MV-4-11 (cell line): ENCODE measurements at places on chromosomes 1 and 21.

DNA sequence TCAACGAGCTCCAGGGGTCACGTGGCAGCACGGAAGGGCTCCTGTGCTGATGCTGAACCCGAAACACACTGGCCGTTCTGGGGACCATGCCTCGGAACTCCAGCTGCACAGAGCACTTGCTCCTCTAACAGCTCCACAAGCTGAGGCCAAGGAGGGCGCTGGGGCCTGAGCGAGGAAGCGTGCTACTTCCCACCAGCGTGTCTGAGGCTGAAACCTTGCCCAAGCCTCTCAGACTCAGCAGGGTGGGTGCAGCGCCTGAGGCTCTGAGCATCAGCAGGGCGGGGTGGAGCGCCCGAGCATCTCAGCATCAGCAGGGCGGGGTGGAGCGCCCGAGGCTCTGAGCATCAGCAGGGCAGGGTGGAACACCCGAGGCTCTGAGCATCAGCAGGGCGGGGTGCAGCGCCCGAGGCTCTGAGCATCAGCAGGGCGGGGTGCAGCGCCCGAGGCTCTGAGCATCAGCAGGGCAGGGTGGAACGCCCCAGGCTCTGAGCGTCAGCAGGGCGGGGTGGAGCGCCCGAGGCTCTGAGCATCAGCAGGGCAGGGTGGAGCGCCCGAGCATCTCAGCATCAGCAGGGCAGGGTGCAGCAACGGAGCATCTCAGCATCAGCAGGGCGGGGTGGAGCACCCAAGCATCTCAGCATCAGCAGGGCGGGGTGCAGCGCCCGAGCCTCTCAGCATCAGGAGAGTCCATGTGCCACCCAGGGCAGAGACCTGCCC is 9.6 kb downstream of the WRAP73 start:
- no peak for DNase-seq

DNA sequence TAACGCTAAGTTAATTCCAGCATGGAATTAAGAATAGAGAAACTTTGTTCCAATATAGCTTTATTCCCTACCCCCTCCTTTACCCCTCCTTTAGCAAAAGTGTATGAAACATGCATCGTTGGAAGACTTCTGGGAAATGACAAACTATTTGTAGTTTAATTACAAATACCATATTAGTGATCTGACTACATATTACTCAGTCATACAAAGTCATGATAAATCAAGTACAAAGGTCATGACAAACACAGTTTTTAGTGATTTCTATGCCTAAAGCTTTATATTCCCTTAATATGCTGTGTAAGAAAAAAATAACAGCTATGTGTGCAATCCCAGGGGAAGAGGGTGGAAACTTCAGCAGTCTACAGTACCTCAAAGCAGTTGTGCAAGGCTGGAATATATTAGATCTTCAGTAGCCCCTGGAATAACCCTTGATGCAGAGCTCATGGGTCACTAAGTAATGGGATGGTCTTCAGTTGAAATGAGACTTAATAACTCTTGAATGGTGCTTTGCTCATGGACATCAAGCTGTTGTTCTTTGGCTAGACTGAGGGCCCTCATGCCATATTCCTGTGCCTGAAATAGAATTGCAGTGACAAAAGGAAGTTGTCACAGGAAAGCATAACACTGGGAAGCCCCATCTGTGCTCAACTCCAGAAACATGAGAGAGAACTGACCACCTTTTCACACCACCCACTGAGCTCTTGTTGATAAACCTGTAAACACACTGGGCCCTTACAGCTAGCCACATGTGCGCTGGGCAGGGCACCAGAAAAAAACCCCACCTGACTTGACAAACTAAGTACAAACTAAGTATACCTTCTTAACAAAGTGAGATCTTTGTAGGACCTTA is 25.3 kb downstream of the ZMYND12 start:
- no peak for DNase-seq

GRCh38 chr1:18955441-18956192 is 859 bp downstream of the IFFO2 start:
- DNase-seq = no peak

- no peak for DNase-seq
These were observed 21.4 kb upstream of the DNM3 start for GRCh38 chr1:171819946-171820345.

DNA sequence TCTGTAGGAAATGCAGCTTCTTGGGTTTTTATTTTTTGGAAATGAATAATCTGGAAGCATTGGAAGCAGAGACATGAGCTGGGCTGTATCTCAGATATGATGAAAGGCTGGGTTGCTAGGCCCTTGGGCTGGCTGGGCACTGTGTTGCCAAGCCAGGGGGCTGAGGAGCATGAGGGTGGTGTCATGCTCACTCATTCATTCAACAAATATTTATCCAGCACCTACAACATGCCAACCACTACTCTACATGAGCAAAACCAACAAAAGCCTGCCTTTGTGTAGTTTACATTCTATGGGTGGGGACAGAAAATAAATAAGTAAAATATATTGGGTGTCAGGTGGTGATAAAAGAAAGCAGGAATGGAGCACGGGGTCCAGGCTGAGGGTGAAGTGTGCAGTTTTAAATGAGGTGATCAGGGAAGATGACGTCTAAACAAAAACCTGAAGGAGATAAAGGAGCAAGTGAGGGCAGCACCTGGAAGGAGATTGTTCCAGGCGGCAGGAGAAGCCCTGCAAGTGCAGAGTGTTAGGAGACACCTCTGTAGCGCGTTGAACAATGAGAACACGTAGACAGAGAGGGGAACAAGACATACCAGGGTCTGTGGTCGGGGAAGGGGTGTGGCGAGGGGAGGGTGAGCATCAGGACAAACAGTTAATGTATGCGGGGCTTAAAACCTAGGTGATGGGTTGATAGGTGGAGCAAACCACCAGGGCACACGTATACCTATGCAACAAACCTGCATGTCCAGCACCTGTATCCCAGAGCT is 10.9 kb downstream of the TAGLN2 start:
- DNase-seq = no peak

GRCh38 chr1:30856260-30856790 is 52.2 kb downstream of the SDC3 start:
- DNase-seq = no peak

GRCh38 chr21:37257511-37257966 is 9.6 kb downstream of the VPS26C start:
- peak; percentile 52 for DNase-seq

DNA sequence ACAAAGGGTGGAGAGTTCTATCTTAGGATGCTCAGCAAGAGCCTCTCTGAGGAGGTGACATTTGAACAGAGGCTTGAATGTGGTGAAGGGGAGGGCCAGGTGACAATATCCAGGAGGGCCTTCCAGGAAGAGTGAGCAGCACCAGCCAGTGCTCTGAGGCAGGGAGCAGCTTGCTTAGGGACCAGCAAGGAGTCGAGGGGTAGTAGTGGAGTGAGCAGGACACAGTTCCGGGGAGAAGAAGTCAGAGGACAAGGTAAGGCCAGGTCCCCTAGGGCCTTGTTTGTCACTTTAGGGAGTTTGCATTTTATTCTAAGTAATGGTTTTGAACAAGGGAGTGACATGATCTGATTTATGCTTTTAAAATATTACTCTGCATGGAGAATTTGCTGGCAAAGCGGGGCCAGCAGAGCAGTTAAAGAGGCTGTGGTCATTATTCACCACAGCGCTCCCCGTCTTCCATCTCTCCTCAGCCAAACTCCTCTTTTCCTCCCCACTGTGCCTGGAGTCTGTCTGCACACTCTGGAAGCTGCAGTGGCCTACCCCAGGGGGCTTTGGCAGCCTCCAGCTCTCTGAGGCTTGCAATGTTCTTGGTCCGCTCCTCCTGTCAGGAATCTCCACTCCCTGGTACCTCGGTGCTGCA is 17.0 kb upstream of the CSF1 start:
- no peak for DNase-seq

DNA sequence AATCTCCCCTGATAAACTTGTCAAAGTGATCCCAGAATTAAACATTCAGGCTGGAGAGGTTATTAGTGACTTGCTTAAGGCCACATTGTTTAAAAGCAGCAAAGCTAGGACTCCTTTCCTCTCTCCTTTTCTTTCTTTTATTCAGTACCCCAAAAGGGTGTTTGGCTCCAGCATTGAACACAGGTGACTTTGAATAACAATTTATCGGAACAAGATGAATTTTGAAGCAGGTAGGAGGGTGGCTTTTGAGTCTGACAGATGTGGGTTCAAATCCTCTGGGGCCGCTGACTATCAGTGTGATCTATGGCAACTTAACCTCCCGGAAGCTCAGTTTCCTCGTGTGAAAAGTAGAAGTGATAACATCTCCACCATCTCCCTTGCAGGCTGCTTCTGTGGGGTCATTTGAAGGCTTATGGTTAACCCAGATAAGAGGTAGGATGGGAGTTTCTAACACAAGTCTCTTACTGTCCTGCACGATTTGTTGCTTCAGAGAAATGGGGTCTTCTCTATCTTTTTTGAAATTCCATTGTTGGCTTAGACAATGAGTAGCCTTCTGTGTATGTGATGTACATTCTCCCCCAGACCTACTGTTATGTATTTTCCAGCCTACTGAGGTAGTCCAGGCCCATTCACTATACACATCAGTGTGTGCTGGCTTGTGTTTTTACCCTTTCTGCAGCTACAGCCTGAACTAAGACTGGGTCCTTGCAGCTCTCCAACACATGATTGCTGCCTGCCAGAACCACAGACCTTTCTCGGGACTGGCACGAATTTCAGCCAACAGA is 29.0 kb downstream of the JUN start:
- DNase-seq = no peak

DNA sequence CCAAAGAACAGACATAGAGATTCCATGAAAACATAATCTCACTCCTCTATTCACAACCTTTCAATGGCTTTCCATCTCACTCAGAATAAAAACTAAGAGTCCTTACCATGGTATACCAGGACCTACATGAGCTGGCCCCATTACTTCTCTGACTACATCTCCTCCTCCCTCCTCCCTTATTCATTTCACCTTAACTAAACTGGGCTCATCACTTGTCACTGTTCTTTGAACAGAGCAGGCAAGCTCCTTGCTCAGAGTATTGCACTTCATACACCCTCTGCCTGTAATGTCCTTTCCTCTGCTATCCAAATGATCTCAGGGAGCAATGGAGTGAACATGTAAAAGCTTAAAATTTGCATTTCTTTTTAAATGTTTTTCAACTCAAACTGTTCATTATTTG is 142.0 kb downstream of the MRPL39 start:
- DNase-seq = no peak

GRCh38 chr1:153750026-153750995 is 22.5 kb downstream of the INTS3 start:
- no peak for DNase-seq

DNA sequence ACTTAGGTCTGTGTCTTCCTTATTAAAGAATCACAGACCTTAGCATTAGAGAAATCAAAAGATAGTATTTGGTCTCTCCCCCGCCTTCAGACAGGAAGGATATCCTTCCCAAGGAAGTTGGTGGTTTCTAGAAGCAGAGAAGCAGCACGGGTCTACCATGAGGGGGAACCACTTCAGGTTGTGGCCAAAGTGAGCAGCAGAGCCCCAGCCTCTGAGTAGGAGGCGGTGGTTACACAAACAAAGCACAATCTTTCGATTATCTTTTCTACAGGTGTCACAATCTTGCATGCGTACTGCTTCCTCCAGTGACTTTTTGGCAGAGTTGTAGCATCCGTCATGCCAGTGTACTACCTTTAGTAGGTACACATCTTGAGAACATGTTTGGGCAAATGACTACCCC is 8.8 kb downstream of the PGLYRP4 start:
- DNase-seq = no peak

GRCh38 chr1:6970221-6970620 is 185.0 kb downstream of the CAMTA1 start:
- no peak for DNase-seq

DNA sequence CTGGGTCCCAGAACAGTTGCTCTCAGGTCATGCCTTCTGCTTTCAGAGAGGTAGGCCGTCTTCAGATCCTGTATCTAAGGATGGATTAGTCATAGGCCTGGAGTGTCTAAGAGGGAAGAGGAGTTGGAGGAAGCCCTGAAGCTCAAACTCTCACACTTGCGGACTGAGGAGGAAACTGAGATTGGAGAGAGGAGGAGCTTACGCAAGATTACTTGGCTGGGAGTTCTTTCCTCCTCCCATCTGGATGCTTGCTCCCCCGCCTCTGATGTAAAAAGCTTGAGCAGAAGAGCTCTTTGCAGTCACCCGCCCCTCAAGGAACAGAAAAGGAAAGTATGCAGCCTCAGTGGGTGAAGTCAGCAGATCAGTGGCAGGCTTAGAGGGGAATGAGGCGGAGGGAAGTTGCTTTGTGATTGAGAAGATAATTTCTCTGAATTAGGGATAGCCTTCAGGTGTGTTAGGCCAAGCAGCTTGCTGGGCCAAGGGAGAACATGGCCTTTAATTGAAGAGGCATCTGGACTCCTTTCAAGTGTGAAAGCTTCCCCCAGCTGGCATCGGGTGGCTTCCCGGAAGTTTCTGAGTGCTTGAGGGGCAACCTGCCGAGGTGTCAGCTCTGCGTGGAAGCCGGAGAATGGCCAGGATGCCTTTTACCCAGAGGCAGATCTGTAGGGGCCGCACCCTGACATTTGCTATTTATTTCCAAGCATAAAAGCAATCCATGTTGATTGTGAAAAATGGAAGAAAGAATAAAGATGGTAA is 6.6 kb downstream of the ADORA1 start:
- peak; percentile 92 for DNase-seq

GRCh38 chr21:14690886-14691285 is 144.8 kb upstream of the SAMSN1 start:
- DNase-seq = peak; percentile 55

DNA sequence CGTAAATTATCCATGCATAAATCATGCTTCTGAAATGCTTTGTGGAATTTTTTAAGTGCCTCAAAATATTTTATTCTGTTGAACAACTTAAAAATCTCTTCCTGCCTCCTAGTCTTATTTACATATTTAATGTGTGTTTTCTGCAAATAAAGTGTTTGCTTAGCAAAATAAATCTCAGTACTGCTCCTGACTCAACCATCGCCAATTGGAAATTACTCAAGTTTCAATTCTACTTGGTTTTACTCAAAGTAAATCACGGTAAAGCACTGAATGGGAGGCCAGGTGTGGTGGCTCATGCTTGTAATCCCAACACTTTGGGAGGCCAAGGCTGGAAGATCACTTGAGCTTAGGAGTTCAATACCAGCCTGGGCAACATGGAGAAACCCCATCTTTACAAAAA is 152.2 kb upstream of the NR5A2 start:
- DNase-seq = no peak

- no peak for DNase-seq
These were observed 7.9 kb upstream of the C2CD2 start for GRCh38 chr21:41961753-41962152.

DNA sequence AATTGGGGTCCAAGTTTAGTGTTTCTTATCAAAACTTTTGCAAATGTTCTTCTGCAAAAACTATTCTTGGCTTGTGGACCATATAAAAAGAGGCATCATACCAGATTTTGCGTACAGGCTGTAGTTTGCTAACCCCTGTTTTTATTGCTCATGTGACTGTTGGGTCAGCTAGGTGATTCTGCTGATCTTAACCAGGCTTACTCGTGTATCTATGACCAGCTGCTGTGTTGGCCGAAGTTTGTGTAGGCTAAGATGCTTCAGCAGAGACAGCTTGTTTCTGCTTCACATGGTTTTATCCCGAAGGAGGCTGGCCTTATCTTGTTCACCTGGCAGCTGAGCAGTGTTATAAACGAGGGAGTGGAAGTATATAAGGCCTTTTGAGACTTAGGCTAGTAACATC is 38.2 kb downstream of the POU2F1 start:
- no peak for DNase-seq

- DNase-seq = no peak
These were observed 16.4 kb upstream of the CGN start for GRCh38 chr1:151494741-151495281.
